ENCODE measurements at places on chromosomes 3 and 15.

DNA sequence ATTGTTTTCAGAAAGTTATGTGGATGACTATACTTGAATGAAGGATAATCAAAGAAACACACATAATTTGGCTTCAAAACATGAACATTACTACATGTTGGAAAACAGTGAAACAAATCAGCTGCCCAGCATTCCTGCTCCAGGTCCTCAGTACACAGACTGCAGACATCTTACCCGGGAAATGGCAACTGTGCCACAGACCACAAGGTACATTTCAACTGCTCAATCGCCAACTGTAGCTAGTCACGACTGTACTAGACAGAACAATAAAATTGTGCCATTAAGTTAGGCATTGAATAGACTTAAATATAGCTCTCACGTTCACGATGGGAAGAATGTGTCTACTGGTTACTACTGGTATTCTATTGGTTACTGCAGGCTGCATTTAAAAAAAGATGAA lies 5.0 kb downstream of the NAA50 start:
- no peak for DNase-seq

DNA sequence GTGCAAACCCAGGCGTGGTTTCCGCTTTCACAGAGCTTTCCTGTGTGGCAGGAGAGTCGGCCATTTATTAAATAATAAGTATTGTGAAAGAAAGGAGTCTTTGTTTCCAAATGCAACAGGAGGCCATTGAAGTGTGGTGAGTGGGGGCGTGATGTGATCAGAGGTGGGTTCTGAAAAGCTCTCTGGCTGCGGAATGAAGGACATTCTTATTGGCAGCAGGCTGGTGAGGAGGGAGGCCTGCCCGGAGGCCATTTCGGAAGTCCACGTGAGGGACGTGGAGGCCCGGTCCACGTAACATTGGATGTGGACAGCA lies 11.1 kb downstream of the ARNT2 start:
- no peak for DNase-seq

DNA sequence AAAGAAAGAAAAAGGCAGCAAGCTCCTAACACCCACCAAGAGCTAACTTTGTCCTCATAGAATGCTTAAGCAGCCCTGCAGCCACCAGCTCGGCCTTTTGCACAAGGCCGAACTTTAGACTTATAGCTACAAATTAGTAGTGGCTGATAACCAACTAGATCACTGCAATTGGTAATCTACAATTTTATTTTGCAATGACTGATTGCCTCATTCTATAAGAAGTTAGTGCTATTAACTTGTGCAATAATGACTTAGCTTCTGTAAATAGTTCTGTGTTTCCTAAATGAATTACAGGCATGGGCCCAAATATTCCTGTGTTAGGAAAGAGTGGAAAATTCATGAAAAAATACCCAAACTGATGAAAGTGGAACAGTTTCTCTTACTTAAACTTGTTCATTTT lies 284.8 kb upstream of the CFAP20DC start:
- no peak for DNase-seq

- no peak for DNase-seq
Observed at GRCh38 chr3:68973639-68974038, 39.8 kb downstream of the EOGT start.

- DNase-seq, result no peak
Observed at GRCh38 chr3:123344175-123344906, 104.5 kb downstream of the ADCY5 start.

Measured in kidney epithelial cell (primary cell).